Nucleus accumbens (tissue), 56 donors: ENCODE measurements at places on chromosomes 4 and X.

GRCh38 chrX:137573324-137574101 lies 7.6 kb downstream of the ZIC3 start:
- no peak for DNase-seq

GRCh38 chrX:20056704-20057103 lies 60.0 kb downstream of the MAP7D2 start:
- DNase-seq, result no peak

DNA sequence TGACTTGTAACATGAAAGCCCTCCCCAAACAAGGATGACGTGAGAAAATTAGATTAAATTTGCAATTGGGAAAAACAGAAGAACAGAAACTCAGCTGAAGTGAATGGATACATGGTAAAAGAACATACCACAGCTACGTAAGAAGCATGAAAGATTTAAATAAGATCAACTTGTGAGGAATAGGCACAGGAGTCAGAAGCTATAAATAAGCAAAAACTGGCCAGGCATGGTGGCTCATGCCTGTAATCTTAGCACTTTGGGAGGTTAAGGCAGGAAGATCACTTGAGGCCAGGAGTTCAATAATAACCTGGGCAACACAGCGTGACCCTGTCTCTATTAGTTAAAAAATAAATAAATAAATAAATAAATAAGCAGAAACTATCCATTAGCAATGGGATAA lies 33.6 kb upstream of the ZCCHC13 start:
- no peak for DNase-seq

DNA sequence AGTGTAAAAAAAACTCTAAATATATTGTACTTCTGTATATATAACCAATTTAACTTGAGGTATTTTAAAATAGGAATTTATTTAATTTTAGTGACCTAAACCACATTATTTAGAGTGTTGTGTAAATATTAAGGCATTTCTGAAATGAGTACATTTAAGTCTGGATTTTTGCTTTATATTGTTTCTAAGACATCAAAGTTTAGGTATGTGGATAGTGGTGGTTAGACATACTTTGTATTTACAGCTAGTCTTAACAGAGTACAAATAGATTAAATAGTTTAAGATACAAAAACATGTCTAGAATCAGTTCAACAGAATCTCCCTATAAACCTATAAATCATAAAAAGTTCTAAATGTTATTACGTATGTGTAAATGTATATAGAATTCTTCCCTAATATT lies 588.5 kb downstream of the TRIML1 start:
- no peak for DNase-seq

GRCh38 chr4:70298051-70298450 lies 36.7 kb upstream of the CABS1 start:
- DNase-seq, result no peak

DNA sequence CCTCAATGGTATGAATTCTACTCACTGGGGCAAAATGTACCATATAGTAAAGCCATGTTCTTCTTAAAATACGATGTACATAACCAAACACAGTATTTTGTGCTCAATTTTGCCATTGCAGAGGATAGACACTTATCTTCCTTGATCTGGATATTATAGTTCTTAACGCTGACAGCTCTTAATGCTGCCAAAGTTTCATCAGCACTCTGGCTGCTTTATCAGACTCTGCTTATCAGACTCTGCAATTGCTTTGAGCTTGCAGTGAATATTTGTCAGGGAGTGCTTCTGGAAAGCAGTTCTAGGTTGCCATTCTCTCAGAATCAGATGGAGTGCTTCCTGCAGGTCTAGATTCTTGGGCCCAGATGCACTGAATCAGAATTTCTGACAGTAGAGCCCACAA lies 863.1 kb downstream of the CCSER1 start:
- no peak for DNase-seq

DNA sequence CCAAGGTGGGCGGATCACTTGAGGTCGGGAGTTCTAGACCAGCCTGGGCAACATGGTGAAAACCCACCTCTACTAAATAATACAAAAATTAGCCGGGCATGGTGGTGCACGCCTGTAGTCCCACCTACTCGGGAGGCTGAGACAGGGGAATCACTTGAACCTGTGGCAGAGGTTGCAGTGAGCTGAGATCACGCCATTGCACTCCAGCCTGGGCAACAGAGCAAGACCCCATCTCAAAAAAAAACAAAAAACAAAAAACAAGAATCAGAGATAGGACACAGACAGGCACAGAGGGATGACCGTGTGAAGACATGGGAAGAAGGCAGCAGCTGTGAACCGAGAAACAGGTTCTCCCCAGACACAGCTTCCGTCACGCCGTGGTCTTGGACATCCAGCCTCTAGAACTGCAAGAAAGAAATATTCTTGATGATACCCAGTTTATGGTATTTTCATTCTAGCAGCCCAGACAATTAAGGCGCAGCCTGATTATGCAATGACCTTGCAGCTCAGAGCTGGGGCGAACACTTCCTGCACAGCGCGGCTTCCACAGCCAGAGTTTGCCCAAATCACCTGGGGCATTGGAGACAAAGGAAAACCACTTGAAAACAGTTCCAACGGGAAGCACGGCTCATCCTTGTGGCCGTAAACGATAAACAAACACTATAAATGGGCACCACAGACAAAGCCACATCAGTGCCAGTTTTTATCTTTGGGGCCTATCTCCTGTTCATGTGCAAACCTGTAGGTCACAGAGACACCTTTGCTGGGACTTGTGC lies 4.2 kb upstream of the ARSD start:
- DNase-seq, result no peak

DNA sequence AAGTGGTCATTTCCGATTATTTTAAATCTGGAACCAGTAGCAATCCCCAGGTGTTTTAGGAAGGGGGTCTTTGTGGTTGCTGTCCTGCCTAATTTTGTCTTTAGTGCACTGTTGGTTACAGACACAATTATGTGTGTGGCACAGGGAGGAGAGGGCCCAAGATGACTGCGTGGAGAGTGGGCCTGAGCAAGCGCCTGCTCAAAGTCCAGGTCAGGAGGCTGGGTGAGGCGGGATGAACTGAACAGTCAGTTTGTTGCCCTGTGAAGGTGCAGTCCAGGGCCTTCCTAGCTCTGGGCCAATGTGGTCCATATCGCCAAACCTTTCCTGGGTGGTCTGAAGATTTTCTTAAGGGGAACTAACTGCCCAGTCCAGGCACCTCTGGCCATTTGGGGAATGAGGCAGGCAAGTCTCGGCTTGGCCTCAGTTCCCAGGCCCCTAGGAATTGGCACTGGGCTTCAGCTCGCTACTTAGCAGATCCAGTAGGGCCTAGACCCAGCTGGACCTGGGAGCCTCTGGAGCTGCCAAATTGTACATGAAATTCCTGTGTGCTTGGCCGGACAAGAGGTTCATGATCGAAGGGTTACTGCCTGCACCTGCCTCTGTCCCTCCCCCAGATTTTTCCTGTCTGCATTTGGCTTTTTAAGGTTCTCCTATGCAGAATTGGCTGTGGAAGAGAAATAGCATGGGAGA lies 47.6 kb downstream of the ANAPC4 start:
- DNase-seq, result no peak

- no peak for DNase-seq
Observed at GRCh38 chrX:123648028-123648810, 84.6 kb downstream of the THOC2 start.

DNA sequence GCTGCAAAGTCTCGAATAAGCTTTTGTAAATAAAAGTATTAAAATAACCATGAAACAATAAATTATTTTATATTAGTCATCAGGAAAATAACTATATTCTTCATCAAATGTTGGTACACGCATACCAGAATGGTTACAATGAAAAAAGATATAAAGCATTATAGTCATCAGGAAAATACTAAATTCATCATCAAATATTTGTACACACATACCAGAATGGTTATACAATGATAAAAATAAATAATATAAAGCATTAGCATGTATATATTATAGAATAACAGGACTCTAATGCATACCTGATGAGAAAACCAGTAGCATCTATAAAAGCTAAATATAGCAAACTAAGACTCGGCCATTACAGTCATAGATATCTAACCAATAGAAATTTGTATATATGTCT lies 202.9 kb downstream of the TRAM1L1 start:
- no peak for DNase-seq

DNA sequence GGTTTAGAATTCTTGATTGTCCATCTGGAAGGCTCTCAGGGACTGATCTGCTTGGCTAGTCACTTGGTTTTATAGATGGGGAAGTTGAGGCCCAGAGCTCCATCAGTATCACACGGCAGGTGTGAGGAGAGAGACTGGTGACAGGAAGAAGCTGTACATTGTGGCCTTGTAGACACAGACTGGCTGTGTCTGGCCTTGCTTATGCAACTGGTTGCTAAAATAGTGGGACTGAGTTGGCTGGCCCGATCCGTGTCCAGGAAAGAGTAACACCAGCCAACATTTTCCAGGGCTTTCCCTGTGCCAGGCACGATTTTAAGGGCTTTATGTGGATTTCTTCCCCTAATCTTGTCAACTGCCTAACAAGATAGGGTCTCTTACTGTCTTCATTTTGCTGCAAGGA lies 2.8 kb downstream of the TBC1D14 start:
- no peak for DNase-seq
